GM13977 (cell line): ENCODE measurements at places on chromosomes 11 and 22.

DNA sequence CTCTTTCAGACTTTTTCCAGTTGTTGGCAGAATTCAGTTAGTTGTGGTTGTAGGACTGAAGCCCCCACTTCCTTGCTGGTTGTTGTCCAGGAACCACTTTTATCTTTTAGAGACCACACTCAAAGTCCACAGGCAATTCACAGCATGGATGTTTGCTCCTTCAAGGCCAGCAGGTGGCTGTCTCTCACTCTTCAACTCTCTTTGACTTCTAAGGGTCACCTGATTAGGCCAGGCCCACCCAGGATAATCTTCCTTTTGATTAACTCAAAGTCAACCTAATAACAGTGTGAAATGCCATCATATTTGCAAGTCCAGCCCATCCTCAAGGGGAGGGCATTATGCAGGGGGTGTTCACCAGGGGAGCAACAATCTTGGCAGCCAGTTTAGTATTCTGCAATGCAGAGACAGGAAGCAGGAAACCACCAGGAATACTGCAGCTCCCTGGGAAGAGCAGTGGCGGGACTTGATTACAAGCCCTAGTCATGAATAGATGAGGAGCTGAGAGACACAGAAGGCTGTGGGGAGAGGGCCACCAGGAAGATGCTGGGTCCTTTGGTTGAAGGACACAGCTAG, 52.4 kb downstream of the LRRC74B start:
- DNase-seq, result no peak

DNA sequence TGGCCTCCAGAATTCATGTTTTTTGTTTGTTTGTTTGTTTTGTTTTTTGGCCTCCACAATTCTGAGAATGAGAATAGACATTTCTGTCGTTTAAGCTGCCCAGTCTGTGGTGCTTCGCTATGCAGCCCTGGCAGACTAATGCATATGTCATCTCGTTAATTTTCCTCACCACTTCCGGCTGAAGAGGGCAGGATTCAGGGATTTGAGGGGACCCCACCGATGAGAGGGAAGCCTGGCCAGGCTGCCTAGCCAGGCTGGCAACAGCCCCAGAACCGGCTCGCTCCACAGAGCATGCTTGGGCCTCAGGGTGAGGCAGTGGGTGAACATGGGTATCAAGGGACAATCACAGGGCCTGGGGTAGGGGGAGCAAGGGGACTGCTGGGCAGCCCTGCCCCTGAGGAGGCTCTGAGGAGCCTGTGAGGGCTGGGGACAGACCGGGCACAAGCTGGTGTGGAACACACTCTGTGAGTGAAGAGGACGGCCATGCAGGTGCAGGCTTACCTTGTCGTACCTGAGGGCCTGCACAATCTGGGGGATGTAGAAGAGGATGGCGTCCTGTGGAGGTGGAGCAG, 47.8 kb upstream of the SERPIND1 start:
- no peak for DNase-seq

- DNase-seq, result no peak
These were observed 2.8 kb downstream of the ARSA start for GRCh38 chr22:50625131-50625567.

DNA sequence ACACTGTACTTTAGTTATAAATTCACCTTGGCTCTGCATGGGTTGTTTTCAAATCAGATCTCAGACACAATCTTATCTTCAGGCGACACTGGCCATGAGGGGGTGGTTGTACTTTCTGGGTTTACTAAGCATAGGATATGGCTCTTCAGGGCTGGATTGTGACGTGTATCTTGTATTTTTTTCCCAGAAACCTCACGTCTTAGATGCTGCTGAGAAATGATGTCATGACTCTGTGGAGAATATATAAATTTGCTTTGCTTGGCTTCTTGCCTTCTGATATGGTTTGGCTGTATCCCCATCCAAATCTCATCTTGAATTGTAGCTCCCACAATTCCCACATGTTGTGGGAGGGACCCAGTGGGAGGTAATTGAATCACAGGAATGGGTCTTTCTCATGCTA, 82.8 kb upstream of the VSTM5 start:
- no peak for DNase-seq
